ENCODE measurements at places on chromosomes 13 and 19. TPM values are rescaled to one million over a fixed set of nuclear protein-coding genes. Genes with fewer than 3 reads are reported as not detected.

GRCh38 chr19:46825731-46826055, 25.0 kb downstream of the AP2S1 start:
- H3K36me3 ChIP-seq: no peaks in the 10 kb centered on the region
- H3K27me3 ChIP-seq: no peaks in the 10 kb centered on the region
- no peak overlapping the region for H3K4me3 ChIP-seq
- DNase-seq: no peak

DNA sequence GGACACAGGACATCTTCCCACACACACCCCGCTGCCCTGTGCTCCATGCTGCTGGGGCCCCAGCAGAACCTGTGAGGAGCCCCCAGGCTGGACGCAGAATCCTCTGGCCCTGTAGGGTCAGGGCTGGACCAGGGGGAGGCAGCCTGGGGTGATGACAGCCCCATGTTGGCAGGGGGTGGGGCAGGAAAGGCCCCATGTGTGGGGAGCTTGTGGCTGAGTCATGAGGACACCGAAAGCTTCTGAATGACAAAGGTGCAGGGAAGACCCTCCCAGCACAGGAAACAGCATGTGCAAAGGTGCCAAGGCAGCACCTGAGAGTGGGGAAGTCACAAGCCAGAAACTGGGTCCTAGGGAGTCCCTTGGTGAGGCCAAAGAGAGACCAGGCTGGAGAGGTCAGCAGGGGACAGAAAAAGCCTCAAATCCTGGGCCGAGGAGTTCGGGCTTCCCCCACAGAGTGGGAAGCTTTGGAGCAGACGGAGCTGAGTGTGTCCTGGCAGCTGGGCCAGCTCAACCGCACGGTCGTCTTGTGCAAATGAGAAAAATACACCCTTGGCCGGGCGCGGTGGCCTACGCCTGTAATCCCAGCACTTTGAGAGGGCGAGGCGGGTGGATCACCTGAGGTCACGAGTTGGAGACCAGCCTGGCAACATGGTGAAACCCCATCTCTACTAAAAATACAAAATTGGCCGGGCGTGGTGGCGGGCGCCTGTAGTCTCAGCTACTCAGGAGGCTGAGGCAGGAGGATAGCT, 17.5 kb downstream of the ATP8B3 start:
- DNase-seq: no peak
- no peak overlapping the region for H3K4me3 ChIP-seq
- no peaks in the 10 kb centered on the region for H3K4me1 ChIP-seq
- no peaks in the 10 kb centered on the region for H3K36me3 ChIP-seq
- no peak overlapping the region for H3K27ac ChIP-seq

DNA sequence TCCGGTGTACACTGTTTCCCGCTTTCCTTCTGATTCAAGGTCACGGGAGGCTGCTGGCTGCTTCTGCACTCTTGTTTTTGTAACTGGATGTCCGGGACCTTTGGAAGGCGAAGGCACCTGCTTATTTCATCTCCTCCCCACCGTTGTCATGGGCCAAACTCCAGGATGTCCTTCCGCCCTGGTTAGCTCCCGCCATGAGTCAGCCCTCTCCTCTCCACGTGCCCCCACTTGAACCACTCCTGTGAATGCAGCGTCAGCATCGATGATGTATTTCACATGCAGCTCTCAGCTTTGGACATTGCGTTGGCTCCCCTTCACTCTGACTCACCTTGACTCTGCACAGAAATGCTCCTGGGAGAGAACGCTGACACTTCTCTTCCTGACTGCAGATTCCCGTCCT, 5.5 kb upstream of the GALP start:
- H3K36me3 ChIP-seq: no peaks in the 10 kb centered on the region
- H3K27ac ChIP-seq: no peak overlapping the region
- no peaks in the 10 kb centered on the region for H3K4me1 ChIP-seq

DNA sequence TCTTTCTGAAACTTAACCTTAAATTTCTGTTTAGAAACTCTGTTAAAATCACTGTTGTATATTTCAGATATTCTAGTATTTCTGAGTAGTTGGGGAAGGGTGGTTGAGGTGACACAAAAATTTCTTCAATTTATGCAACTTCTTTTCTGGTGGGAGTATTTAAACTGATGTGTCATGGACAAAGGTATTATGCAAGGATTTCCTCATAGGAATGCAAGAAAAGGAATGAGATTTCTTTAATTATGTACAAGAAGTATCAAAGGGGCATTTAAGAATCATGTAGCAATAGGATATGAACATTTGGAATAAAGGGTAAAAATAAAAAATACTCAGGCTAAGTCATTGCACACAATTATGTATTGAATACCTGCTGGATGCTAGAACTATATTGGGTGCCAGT, 575.8 kb upstream of the KLF12 start:
- H3K4me1 ChIP-seq: no peaks in the 10 kb centered on the region
- no peaks in the 10 kb centered on the region for H3K36me3 ChIP-seq
- DNase-seq: no peak
- no peak overlapping the region for H3K27ac ChIP-seq
- no peak overlapping the region for H3K4me3 ChIP-seq

- H3K4me1 ChIP-seq: no peaks in the 10 kb centered on the region
- no peak overlapping the region for H3K4me3 ChIP-seq
- no peak for DNase-seq
- no peaks in the 10 kb centered on the region for H3K27me3 ChIP-seq
Measured at GRCh38 chr13:94327318-94327717, 152.2 kb downstream of the DCT start.

DNA sequence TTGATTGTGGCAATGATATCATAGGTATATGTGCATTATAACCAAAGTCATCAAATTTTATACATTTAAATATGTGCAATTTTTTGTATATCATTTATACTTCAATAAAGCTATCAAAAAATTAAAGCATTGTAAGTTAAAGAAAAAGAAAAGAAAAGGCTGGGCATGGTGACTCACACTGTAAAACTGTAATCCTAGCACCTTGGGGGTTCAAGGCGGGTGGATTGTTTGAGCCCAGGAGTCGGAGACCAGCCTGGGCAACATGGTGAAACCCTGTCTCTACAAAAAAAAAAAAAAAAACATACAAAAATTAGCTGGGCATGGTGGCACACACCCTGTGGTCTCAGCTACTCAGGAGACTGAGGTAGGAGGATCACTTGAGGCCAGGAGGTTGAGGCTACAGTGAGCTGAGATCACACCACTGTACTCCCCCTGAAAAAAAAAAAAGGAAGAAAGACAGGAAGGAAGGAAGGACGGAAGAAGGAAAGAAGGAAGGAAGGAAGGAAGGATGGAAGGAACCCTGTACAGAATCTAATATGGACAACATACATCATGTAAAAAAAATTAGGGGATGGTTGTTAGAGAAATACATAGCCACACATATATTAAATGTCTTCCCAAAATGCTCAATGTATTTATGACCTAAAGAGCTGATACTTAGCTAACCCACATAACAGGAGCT, 21.7 kb upstream of the SLC25A30 start:
- H3K27me3 ChIP-seq: no peaks in the 10 kb centered on the region
- no peak overlapping the region for H3K4me3 ChIP-seq
- H3K27ac ChIP-seq: no peak overlapping the region
- no peaks in the 10 kb centered on the region for H3K36me3 ChIP-seq
- no peaks in the 10 kb centered on the region for H3K4me1 ChIP-seq
- no peak for DNase-seq

- no peak overlapping the region for H3K27ac ChIP-seq
- no peaks in the 10 kb centered on the region for H3K4me1 ChIP-seq
- H3K27me3 ChIP-seq: no peaks in the 10 kb centered on the region
- DNase-seq: no peak
Measured at GRCh38 chr13:29304148-29304547, 291.3 kb downstream of the SLC7A1 start.

GRCh38 chr19:33794683-33795369, 1.8 kb upstream of the KCTD15 start:
- DNase-seq: no peak
- no peaks in the 10 kb centered on the region for H3K36me3 ChIP-seq
- H3K27me3 ChIP-seq: peaks cover 6% of the 10 kb centered on the region
- peak overlapping the region; percentile 91 for H3K27ac ChIP-seq
- no peaks in the 10 kb centered on the region for H3K4me1 ChIP-seq

- no peak overlapping the region for H3K4me3 ChIP-seq
- H3K27me3 ChIP-seq: peaks cover 25% of the 10 kb centered on the region
- no peak overlapping the region for H3K27ac ChIP-seq
- H3K4me1 ChIP-seq: no peaks in the 10 kb centered on the region
- DNase-seq: no peak
Measured at GRCh38 chr13:107866032-107866940, 349.1 kb downstream of the LIG4 start.

DNA sequence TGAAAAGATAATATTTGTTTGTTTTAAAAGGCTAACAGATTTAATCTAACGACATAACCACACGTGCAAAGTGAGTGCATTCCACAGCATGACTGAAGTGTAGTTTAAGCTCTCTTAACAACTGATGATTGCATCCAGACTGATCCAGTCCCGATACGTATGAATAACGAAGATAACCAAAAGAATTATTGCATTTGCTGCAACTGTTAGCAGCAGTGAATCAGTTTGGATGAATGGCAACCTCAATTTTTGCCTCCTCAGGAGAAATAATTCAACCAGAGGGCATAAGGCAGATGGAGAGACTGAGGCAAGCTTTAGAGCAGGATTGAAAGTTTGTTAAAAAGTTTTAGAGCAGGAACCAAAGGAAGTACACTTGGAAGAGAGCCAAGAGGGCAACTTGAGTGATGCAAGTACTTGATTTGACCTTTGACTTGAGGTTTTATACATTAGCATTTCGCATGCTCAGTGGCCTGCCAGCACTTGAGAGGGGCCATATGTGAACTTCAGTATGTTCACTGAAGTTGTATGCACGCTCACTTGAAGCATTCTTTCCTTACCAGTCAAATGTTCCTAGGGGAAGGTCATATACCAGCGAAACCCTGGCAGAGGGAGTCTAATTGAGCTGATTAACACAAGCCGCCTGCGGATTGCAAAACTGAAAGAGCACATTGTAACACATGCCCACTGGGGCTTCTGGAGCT, 835.0 kb upstream of the PCDH20 start:
- H3K4me1 ChIP-seq: no peaks in the 10 kb centered on the region
- no peaks in the 10 kb centered on the region for H3K36me3 ChIP-seq
- H3K27me3 ChIP-seq: no peaks in the 10 kb centered on the region
- DNase-seq: no peak
- H3K4me3 ChIP-seq: no peak overlapping the region

DNA sequence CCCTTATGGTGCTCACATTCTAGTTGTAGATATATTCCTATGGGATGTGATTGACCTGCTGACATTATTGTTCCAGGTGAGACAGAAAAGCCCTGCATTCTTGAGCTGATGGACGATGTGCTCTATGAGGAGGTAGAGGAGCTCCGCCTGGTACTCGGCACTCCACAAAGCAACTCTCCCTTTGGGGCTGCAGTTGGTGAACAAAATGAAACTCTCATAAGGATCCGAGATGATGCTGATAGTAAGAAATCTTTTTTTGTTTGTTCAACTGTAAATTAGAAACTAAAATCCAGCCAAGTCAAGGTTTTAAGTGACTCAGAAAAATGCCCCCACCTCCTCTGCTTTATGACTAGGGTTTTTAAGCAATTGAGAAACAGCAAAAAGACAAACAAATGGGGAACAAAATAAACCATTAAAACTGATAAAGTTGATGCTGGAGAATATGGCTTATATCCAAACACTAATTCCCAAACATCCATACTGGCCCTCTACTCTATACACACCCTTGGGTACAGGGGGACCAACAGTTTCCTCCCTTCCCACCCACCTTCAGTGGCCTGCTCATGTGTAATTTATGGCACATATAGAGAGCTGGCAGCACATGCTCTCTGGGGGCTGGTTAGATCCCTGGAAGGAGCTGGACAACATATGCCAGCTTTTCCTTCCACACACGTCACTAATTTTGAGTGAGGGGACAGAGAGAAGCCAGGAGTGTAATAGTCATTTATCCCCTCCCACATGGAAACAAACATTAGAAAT, 139.6 kb downstream of the STOML3 start:
- no peak overlapping the region for H3K27ac ChIP-seq
- no peak overlapping the region for H3K4me3 ChIP-seq

- no peaks in the 10 kb centered on the region for H3K4me1 ChIP-seq
- H3K4me3 ChIP-seq: no peak overlapping the region
- no peak for DNase-seq
- H3K27ac ChIP-seq: no peak overlapping the region
- no peaks in the 10 kb centered on the region for H3K27me3 ChIP-seq
- H3K36me3 ChIP-seq: no peaks in the 10 kb centered on the region
Measured at GRCh38 chr13:43543331-43543730, 243.4 kb downstream of the ENOX1 start.

- H3K4me3 ChIP-seq: peak overlapping the region; percentile 37
- no peaks in the 10 kb centered on the region for H3K27me3 ChIP-seq
- H3K4me1 ChIP-seq: no peaks in the 10 kb centered on the region
- H3K36me3 ChIP-seq: no peaks in the 10 kb centered on the region
Measured at GRCh38 chr13:30446126-30446500, 19.6 kb downstream of the HMGB1 start.

- H3K27me3 ChIP-seq: no peaks in the 10 kb centered on the region
- H3K4me3 ChIP-seq: no peak overlapping the region
- no peak overlapping the region for H3K27ac ChIP-seq
- no peak for DNase-seq
Measured at GRCh38 chr19:42333018-42333417, 7.6 kb downstream of the MEGF8 start.

DNA sequence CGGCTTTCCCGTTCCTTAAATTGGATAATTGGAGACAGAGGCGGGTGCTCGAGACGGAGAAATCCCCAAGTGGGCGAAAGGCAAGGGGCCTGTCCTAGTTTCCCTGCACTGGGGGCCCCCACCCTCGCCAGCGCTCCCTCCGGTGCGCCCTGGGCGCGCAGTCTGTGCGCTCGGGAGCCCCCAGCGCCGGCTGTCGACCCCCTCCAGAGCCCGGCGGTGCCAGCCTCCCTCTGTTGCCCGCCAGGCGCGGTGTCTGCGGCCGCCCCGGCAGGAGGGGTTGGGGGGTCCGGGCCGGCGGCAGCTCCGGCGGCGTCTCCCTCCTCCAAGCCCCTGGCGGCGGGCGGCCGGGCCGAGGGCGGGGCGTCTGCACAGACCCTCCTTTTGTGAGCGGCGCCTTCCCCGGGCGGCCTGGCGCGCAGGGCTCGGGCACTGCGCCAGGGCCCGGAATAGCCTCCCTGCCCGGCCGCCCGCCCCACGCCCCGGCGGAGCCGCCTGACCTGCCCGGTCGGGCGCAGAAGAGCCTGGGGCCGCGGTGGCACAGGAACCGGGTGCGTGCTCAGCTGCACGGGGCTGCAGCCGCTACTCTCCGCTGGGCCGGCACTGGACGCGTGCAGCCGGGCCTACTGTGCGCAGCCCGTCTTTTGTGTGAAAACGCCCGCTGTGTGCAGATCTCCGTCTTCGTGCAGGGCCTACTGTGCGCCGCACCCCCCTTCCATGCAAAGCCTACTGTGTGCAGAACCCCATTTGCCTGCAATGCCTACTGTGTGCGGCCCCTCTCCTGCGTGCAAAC, 13.2 kb downstream of the GADD45B start:
- DNase-seq: peak; percentile 55
- peaks cover 26% of the 10 kb centered on the region for H3K4me1 ChIP-seq
- peak overlapping the region; percentile 39 for H3K4me3 ChIP-seq

Gene KLK12
- 1.4 TPM for total RNA-seq

Gene MEGF8
- total RNA-seq: 16.5 TPM

Gene CDC42EP5
- 444 TPM for total RNA-seq

Gene SERTM1
- total RNA-seq: not detected

Gene S1PR5
- not detected for total RNA-seq
